Right lung (tissue), 10 donors: ENCODE measurements at places on chromosomes 2 and 18.

- no peak for DNase-seq
These were observed 16.7 kb upstream of the MRO start for GRCh38 chr18:50836521-50836957.

DNA sequence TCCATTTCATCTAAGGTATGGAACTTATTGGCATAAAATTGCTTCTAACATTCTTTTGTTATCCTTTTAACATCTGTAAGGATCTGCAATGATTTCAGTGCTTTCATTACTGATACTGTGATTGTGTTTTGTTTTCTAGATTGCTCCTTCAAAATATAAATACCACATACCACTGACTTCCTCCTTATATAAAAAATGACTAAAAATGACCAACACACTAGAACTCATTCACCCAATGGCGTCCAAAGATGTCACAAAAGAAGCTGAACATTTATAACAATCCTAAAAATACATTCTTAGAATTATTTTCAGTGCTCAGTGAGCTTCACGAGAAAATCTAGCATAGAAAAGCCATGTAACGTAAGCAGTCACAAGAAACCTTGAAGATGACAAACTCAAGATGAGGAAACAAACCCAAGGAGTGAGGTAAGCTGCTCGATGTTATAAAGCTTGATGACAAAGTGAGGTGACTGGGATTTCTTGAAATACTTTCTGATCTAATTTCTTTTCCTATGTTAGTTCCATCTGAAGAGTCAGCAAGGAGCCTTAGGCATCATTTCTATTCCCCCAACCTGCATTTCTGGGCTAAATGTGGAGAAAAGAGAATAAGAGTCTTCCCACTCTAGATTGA lies 42.6 kb downstream of the PNO1 start:
- DNase-seq, result no peak

GRCh38 chr18:35835833-35836232 lies 136.6 kb upstream of the RMP24 start:
- no peak for DNase-seq

DNA sequence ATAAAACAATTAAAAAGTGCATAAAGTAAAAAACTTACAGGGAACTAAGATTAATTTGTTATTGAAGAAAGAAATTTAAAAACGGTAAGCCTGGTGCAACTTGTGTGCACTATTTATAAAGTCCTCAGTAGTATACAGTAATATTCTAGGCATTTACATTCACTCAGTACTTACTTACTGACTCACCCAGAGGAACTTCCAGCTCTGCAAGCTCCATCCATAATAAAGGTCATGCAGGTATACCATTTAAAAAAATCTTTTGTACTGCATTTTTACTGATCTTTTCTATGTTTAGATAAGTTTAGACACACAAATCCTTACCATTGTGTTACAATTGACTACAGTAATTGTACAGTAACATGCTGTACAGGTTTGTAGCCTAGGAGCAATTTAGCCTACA lies 51.5 kb upstream of the NXPH2 start:
- no peak for DNase-seq

DNA sequence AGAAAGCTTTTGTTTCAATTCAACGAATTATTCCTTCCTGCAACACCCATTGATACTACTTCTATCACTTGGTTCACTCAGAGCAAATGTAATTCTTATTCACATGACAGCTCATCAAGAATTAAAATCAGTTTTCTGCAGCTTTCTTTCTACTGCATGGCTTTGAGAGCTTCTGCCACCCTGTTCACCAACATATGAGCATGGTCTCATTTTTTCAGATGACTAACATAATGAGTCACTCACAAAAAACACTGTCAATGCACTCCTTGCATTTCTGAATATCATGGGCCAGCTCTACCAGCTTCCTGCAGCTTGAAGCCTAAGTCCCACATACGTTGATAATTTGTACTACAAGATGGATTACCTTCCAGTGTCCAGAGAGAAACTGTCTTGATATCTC lies 342.9 kb downstream of the LRATD1 start:
- no peak for DNase-seq

GRCh38 chr2:144660518-144661316 lies 140.8 kb upstream of the ZEB2 start:
- DNase-seq, result no peak

GRCh38 chr2:177852389-177852788 lies 220.2 kb downstream of the PDE11A start:
- DNase-seq, result no peak

GRCh38 chr2:200247494-200247893 lies 59.0 kb upstream of the SPATS2L start:
- no peak for DNase-seq

- DNase-seq, result no peak
These were observed 37.9 kb downstream of the EHD3 start for GRCh38 chr2:31271851-31272267.

DNA sequence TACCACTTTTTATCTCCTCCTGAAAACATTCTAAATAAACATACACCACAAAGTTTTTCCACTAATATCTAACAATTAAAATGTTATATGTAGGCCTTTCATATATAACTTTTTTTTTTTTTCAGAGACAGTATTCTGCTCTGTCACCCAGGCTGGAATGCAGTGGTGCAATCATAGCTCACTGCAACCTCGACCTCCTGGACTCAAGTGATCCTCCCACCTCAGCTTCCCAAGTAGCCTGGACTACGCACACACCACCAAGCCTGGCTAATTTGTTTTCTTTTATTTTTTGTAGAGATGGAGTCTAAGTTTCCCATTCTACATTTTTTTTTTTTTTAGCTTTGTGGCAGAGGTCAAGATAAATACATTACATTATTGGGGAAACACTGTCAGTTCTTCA lies 1612.6 kb upstream of the NXPH2 start:
- no peak for DNase-seq

GRCh38 chr2:37635504-37636380 lies 35.7 kb downstream of the CDC42EP3 start:
- no peak for DNase-seq

DNA sequence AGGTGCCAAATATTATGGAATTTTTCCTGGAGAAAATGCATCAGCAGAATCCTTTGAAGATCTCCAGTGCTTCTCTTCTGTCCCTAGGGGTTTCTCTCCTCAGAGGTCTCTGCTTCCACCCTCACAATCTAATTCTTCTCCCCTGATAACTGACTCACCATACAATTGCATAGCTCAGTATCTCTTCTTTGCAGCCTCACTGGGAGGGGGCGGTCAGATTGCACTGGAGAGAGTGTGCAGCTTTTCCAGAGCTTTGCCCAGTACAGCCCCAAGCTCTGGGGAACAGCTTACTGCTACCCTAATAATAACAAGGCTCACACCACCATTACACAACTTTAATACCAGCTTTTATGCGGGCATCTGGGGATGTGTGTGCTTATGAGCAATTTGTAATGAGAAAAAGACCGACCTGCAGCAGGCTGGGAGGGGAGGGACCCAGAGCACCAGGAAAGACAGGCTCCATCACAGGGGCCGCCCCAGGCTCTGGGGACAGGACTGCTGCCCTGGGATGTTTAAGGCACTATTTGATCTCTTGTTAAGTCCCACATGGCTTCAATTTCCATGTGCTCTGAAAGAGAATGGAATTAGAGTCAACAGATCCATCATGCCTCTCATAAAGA lies 276.6 kb upstream of the SIX2 start:
- DNase-seq, result no peak

DNA sequence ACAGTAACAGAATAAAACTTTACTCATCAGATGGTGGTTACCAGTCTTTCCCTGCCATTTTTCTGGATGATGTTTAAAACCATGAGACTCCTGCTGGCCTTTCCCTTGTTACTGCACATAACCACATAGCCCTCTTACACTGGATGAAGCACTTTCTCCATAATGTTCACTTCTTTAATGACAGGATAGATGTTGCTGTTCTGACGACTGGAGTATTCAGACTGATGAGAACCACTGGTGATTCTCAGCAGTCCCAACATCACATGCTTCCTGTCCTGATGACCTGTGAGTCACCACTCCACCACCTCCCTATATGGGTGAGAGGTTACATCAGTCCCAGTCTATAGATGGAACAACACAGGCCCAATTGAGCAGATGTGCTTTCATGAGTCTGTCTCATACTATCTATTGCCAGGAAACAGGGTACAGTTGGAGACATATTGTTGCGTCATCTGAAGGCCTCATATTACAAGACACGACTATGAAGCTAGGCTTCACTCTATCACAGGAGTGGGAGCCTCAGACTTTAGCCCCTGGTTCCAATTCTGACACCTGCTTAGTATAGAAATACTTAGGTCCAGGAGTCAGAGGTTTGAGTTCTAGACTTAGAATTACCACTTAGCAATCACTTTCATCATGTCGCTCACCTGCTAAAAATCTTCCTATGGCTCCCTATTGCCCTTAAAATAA lies 145.7 kb upstream of the KLF7 start:
- DNase-seq, result no peak

DNA sequence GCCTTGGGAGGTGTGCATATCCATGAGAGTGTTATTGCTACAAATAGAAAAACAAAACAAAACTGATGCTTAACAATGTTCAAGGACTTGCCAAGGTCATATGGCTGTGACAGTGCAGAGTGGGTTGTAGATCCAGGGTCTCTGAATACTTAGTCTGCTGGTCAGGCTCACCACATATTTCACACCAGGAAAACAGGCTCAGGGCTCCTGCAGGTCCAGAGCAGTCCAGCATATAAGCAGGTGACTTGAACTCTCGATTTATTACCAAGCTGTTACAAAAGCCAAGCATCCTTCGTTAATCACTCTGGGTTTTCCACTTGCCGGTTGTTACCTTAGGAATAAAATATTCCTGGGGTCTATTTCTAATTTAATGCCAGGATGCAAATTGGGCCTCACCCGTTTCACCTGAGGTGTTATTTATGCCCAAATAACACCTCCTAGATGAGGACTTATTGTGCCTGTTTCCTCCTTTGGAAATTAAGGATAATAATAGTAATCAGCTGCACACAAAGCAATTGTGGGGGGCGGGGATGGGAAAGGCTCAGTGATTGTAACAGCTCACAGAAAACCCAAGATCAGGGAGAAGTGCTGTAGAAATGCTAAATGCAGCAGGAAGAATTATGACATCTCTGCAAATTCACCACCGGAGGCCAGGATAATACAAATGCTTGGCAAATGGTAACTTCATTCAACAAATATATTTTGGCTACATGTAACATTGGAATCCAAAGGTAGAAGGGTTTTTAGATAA lies 72.9 kb downstream of the TMEM182 start:
- no peak for DNase-seq

DNA sequence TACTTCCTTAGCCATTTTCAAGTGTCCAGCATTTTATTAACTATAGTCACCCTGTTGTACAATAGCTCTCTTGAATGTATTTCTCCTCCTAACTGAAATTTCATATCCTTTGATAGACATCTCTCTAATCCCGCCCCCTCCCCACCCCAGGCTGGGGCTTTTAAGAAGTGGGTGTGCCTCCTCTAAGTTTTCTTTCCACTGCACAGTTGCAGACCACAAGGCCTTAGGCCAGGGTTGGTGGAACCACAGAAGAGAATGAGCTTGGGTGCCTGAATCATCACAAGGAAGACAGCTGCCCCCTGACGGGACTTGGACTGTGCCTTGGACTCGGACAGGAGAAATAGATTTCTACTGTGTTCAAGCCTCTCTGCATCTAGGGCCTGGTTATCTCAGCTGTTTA lies 193.4 kb downstream of the HAUS1 start:
- no peak for DNase-seq

GRCh38 chr2:171924170-171924942 lies 2.1 kb downstream of the HAT1 start:
- no peak for DNase-seq

- DNase-seq, result no peak
These were observed 140.0 kb downstream of the MC4R start for GRCh38 chr18:60232541-60232940.

DNA sequence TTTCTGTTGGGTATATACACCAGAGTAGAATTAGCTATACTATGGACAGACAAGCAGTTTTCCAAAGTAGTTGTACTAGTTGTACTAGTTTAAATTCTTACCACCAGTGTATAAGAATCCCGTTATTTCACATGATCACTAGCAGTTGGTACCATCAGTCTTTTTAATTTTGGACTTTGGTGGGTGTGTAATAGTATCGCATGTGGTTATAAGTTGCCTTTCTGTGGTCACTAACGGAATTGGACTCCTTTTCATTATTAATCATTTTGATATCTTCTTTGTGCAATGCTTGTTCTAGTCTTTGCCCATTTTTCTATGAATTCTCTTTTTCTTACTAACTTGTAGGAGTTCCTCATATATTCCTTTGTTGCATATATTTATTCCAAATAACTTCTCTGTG lies 89.8 kb downstream of the ASXL2 start:
- DNase-seq, result no peak

DNA sequence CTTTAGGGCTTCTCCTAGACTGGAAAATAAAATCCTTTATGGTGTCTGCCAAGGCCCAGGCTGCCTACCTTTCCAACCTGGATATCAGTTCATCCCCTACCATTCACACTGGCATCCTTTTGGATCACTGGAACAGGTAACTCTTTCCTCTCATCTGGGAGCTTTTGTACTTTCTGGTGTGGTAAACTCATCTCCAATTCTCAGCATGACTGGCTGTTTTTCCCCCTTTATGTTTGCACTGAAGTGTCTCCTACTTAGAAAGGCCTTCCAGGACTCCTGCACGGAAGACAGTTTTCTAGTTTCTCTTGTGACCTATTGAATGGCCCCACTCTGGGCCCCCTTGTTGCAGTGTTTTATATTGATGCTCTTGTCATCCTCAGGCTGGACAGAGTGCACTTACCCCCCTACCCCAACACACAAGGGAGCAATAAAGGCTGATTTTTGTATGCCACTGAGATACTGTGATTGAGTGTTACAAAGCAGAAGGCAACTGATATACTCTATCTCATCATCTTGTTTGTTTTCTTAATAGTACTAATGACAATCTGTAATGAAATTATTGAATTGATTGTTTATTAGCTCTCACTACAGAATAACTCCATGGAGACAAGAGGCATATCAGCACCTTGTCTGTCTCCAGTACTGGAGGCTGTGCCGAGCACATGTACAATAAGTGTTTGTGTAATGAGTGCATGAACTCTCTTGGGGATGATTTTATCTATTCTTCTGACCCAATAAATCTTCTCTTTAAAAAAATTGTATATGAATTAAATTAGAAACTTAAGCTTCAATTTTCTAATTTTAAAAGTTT lies 129.9 kb downstream of the PIEZO2 start:
- DNase-seq, result no peak

DNA sequence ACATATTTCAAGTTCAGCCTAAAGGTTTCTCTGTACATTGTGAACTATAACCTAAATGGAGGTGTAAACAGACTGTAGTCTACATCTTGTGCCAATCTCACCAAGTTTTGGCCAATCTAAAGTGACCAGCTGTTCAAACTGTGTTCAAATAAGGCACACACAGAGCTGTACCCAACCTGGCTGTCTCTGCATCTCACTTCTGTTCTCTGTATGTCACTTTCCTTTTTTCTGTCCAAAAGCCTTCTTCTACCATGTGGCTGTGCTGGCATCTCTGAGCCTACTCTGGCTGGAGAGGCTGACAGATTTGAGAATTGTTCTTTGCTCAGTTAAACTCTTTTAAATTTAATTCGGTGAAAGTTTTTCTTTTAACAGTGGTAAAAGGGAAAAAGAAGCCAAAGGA lies 817.9 kb downstream of the SOCS6 start:
- no peak for DNase-seq

DNA sequence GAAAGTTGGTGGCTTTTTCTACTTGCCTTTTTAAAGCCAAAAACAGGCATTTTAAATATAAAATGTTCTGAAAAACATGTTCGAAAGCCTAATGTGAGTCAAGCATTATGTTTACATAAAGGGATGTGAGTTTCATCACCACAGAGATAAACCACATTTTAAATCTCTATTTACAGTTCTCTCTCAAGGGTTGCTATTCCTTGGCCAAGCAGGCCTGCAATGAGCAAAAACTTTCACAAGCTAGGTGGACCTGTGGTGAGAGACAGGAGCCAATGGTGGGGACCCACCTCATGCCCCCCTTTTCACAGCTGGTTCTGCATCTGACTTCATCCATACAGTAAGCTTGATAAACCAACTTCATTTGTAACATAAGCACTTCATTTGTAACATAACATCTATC lies 65.1 kb downstream of the CUL3 start:
- no peak for DNase-seq
